ENCODE measurements at places on chromosomes 5 and 9. TPM values are rescaled to one million over a fixed set of nuclear protein-coding genes. Genes with fewer than 3 reads are reported as not detected.

- no peak for DNase-seq
These were observed 12.8 kb downstream of the NOTCH1 start for GRCh38 chr9:136532799-136533774.

DNA sequence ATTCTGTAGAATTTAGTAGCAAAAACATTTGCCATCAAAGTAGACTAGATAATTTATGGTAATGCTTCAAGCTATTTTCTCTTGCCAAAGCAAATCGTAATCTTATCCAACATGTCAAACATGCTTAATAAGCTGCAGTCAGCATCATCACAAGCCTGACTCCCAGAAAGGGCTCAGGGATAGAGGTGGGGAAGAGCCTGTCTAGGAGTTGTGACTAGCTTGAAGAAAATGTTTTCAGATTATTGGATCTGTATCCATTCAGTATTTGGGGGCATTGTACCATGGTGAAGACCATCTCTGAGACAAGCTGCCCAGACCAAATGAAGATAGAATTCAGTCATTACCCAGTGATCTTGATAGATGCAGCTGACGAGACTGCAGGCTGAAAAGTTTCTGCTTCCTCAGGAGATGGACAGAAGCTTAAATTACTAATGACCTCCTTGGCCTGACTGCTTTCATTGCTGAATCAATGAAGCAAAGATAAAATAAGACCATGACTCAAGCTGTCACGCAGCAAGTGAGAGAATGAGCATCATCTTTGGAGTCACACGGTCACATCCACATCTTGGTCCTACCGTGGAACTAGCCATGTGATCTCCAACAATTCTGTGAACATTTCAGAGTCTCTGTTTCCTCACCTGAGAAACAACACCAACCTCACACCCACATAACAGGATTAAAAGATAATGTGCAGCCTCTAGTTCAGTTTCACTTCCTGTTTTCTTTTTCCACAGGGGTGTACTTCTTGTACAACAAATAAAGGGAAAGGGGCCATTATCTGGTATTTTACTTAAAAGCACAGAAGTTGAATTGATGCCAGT is 9.4 kb downstream of the ERAP2 start:
- DNase-seq = no peak

DNA sequence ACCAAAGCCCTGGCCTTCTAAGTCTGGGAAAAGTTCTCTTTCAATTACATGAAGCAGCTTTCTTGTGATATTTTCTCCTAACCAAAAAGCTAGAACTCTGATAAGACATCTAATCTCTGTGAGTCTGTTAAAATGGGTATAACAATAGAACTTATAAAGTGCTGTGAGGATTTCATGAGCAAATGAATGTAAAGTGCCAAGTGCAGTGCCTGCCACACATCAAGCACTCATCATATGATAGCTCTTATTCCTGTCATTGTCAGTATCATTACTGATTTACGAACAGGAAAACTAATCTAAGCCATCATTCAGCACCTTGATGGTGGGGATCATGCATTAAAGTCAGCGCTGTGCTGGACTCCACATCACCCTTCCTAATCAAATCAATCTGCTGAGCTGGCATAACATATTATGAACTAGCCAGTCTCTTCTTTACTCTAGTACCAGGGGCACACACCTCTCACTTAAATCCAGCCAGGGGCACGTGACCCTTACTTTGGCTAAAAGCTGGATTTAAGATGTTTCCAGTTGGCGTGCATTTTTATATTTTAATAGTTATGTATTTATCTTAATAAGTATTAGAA is 37.3 kb downstream of the YIPF5 start:
- DNase-seq = no peak

DNA sequence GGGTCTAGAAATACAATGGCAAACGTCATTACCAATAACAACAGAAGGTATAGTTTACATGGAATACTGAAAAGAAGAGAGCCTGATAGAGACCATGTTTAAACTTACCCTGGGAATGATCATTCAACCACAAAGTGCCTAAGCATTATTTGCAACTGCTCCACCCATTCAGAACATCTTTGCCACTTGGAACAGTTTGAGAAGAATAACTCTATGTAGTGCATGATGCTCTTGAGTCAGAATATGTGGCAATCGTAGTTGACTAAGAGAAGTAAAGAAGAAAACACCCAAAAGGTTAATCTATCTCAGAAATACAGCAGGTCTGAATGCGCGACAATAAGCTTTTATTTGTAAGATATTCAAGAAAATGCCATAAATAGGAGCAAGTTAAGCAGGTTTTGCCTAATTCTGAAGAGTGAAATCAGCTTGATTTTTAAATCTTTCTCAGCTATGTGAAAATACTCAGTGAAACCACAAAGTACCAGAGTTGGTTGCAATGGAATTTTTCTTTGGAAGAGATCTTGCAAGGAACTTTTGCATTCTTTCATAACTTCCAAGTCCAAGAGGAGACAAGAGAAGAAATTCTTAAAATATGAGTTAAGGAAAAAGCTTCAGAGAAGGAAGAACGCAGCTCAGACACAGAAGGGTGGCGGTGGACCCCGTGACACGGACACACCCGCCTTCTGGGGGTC is 64.3 kb downstream of the HABP4 start:
- DNase-seq = no peak

DNA sequence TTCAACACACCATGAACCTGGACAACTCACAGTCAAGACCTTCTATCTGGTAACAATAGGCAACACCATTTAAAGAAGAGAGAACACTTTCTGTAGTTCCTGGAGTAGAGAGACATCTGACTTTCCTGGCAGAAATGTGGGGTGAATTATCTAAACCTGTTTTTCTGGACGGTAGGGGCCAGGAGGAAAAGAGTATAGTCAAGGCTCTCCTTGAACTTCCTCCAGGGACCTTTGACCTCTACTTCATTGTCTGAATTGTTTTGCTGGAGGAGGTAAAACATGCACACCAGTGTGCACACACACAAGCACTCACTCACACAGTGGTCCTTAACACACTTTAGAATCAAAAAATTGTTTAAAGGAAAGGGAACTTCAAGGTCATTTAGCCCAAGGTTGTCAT is 13.2 kb downstream of the S100Z start:
- no peak for DNase-seq

- DNase-seq = no peak
These were observed 172.9 kb upstream of the PTCH1 start for GRCh38 chr9:95689669-95690068.

- no peak for DNase-seq
These were observed 475.1 kb downstream of the SPOCK1 start for GRCh38 chr5:137024044-137024443.

DNA sequence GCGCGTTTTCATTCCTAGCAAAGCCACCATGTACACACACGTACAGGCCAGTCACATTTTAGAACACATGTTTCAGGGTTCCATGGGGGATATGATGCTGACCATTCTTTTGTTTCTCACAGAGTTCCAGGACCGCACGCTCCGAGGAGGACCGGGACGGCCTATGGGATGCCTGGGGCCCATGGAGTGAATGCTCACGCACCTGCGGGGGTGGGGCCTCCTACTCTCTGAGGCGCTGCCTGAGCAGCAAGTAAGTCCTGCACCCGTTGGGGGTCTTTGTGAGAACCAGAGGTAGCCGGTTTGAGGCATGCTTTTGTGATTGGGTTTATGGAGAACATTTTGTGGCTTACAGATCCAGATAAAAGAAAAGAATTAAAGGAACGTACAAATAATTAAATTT is 30.8 kb downstream of the ADAMTSL1 start:
- no peak for DNase-seq

- DNase-seq = no peak
These were observed 293.3 kb downstream of the FANCC start for GRCh38 chr9:95024097-95024671.

The KCNT1 gene
- polyA plus RNA-seq = 0.24 TPM

GRCh38 chr9:133971981-133972941 is 19.9 kb downstream of the VAV2 start:
- DNase-seq = no peak

- no peak for DNase-seq
These were observed 9.3 kb upstream of the SPINK13 start for GRCh38 chr5:148259288-148259687.

The OGN gene
- 42.9 TPM for polyA plus RNA-seq

The TERT gene
- polyA plus RNA-seq = 0.56 TPM

- DNase-seq = no peak
These were observed 288.7 kb downstream of the CEMIP2 start for GRCh38 chr9:71479621-71480020.

The FGF10 gene
- polyA plus RNA-seq = 9.7 TPM

GRCh38 chr5:113719549-113719948 is 206.1 kb downstream of the YTHDC2 start:
- DNase-seq = no peak

The ZNF354C gene
- polyA plus RNA-seq = 20.0 TPM

DNA sequence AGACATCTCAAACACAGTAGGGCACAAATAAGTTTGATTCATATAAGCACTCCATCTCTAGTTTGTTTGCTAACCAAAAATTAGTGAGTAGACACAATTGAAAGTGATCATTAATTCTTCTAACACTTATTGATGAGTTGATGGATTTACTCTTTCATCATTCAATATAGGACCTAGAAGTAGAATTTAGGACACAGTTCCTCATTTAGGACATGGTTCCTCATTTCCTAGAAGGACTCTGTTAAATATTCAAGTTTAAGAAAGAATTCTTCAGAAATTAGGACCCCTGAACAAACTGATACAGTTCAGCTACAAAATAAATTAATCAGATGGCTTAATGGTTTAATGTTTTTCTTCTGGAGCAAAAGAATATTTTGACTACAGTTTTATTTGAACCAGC is 143.5 kb upstream of the PRR16 start:
- no peak for DNase-seq

DNA sequence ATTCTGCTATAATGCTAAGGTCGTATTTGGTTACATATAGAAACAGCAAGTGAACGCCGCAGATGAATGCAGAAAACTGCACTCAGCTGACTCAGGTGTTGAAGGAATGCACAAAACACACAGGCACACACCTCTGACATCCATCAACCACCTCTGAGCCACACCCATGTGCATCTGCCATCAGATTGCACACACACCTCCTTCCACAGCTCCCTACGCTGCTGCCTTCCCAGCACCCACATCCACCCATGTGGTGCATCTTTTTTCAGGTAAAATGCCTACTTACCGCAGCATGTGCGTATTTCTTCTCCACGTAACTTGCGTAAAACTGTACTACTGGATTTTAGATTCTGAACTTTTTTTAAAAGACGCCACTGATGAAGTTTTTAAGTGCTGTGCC is 7.1 kb downstream of the STK10 start:
- no peak for DNase-seq

The SEMA6A gene
- polyA plus RNA-seq = 48.5 TPM

The KLHL3 gene
- 27.5 TPM for polyA plus RNA-seq

DNA sequence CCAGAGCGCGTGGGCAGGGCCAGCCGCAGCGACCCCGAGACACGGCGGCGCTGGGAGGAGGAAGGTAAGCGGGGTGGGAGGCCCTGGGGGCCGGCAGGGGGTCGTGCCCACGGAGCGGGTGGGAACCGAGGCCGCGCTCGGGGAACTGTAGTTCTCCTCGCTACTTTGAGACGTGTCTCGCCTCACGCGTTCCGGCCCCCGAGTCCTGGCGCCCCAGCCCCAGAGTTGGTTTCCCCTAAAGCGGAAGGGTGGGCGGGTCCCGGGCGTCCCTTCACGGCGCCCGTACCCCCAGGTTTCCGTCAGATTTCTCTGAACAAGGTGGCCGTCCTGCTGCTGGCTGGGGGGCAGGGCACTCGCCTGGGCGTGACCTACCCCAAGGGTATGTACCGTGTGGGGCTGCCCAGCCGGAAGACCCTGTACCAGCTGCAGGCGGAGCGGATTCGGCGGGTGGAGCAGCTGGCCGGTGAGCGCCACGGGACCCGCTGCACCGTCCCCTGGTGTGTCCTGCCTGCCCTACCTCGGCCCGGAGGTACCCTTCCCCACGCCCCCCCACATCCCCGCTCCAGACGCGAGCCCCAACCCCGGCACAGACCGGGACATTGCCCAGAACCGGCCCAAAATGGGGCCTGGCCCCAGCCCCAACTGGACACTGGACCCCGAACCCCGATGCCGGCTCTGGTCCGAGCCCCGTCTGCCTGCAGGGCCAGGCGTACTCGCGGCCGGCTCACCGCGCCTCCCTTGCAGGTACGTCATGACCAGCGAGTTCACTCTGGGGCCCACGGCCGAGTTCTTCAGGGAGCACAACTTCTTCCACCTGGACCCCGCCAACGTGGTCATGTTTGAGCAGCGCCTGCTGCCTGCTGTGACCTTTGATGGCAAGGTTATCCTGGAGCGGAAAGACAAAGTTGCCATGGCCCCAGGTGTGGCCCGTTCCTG is 709 bp downstream of the UAP1L1 start:
- DNase-seq = no peak

The HSPB3 gene
- polyA plus RNA-seq = 0.13 TPM

DNA sequence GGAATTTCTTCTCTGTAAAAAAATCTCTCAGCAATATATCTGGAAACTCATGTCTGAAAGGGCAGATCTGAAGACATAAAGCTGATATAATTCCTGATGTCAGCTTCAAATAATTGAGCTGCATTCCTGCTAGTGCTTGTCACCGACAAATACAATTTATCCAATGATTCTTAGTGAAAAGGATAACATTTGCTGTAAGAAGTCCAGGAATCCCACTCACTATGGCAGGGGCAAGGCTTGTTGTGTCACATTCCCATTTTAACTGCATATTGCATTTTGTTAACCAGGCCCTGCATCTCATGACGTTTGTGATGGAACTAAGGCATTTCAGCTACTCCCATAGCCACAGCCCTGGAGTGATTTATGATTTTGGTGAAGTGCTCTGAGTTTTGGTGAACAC is 160.1 kb upstream of the DAB2 start:
- DNase-seq = no peak

The DCANP1 gene
- 0.14 TPM for polyA plus RNA-seq

- DNase-seq = no peak
These were observed 18.8 kb downstream of the NR2F1 start for GRCh38 chr5:93601802-93602155.

- no peak for DNase-seq
These were observed 69.0 kb downstream of the TSPAN17 start for GRCh38 chr5:176716320-176716719.

- peak; percentile 44 for DNase-seq
These were observed 162.2 kb downstream of the SREK1 start for GRCh38 chr5:66306105-66306843.

GRCh38 chr9:92648474-92648971 is 21.4 kb downstream of the IPPK start:
- no peak for DNase-seq

DNA sequence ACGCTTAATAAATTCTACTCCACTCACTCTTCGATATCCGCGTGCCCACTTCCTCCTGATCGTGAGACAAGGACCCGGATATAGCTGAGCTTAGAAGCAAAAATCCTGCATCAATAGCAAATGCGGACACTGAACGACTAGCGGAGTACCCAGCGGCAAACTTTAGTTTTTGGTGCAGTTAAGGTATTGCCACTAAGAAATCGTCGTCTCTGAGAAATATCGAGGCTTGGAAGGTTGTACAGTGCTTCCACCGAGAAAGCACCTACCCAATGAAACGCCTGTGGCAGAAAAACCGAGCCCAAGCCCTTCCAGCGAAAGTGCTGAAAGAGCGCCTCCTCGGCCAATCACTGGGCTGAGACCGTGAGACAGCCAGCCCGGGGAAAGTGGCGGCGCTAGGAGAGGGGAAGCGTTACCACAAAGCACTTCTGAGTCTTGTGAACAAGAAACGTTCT is 32.2 kb downstream of the ANXA2R start:
- no peak for DNase-seq

The SLC36A2 gene
- 7.8 TPM for polyA plus RNA-seq

GRCh38 chr5:114335391-114335790 is 26.5 kb upstream of the KCNN2 start:
- DNase-seq = no peak

Measured in renal cortex interstitium (tissue), 15 donors.